ENCODE measurements at places on chromosomes 12 and 14.

- no peak for DNase-seq
Observed at GRCh38 chr12:65808580-65808979, 15.7 kb upstream of the HMGA2 start.

- DNase-seq = no peak
Observed at GRCh38 chr12:7242176-7243101, 53.0 kb downstream of the PEX5 start.

GRCh38 chr12:3295646-3296408 is 195.2 kb upstream of the PRMT8 start:
- DNase-seq = no peak

DNA sequence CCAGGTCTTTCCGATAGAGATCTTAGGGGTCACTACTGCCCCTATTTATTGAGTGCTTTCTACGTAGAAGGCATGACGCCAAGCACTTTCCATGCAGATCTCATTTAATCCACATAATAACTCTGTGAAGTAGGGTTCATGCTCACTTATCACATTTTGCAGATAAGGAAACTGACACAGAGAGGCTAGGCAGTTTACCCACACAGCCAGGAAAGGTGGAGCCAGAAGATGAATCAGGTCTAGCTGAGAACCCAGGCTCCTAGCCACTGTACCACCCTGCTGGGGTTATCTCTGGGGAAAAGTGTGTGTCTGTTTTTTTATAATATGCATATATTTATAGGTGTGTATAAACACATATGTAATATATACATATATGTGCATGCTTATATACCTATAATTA is 83.6 kb downstream of the KSR2 start:
- DNase-seq = no peak

DNA sequence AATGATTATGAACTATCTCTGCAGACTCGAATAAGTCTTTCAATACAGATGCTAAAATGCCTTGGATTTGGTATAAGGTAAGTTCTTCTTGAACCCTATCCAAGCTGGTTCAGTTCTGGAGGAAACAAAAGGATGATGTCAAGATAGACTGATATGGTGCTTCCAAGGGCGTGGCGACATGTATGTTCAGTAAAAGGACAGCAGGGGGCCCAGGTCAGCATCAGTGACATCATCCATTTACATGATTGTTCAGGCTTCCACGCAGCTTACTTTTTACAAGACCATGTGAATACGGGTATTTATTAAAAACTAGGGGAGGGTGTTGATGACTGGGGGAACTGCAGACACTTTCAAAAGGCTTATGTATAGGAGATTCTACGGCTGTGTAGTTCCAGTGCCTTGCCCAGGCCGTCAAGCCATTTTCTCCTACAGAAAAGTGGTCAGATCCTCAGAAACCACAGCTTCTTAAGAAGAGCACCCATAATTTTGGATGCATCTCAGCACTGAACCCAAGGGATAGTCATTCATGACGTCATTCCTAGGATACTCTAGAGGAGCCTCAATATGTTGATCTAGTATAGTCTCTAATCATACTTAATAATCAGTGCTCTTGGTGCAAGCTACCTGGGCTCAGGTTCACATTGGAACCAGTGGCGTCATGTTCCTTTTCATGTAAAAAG is 527.7 kb downstream of the FUT8 start:
- DNase-seq = no peak

GRCh38 chr12:66755727-66756395 is 77.0 kb upstream of the GRIP1 start:
- no peak for DNase-seq

GRCh38 chr14:31930493-31931240 is 146.4 kb upstream of the ARHGAP5 start:
- no peak for DNase-seq

- DNase-seq = no peak
Observed at GRCh38 chr14:74240794-74241651, 1.8 kb downstream of the VSX2 start.

GRCh38 chr14:38122241-38122640 is 85.5 kb upstream of the SSTR1 start:
- no peak for DNase-seq

GRCh38 chr14:65412856-65413738 is 567 bp downstream of the FUT8 start:
- DNase-seq = no peak

- no peak for DNase-seq
Observed at GRCh38 chr12:92701441-92701840, 1.3 kb upstream of the PLEKHG7 start.

DNA sequence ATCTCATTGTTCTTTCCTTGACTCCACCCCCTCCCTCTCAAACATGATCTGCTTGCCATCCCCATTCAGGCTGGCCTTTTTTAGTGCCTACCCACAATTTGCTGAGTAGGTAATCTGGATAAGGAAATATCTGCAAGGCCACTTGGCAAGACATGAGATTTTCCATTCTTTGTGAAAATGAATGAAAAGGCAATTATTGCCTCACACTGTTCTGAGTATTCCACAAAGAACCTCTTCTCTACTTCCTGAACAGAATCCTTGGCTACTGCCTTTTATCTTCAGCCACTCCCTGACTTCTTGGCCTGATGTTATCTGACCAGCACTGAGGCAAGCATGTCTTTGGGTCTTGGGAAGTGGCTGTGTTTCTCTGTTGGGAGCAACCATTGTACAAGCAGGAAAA is 263.2 kb upstream of the ATP2B1 start:
- no peak for DNase-seq

- DNase-seq = no peak
Observed at GRCh38 chr12:113105606-113106271, 29.8 kb downstream of the RASAL1 start.

DNA sequence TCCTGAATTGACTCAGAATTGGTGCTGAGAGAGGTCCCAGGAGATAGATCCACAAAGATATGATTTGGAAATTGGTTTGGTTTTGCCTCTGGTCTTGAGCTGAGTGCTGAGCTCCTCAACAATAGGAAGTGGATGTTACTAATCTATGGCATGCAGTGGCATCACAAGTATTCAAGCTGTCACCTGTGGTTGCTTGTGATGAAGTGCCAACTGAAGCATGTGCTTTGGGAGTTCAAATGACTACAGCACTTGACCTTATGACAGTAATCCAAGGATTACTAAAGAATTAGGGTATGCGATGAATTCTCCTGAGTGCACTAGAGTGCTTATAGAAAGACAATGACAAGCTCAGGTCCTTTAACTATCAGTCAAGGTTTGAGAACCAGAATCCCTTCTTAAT is 406.2 kb downstream of the NOVA1 start:
- no peak for DNase-seq

- no peak for DNase-seq
Observed at GRCh38 chr14:103499709-103500108, 22.9 kb downstream of the CKB start.

GRCh38 chr14:57712102-57712501 is 153.8 kb downstream of the SLC35F4 start:
- DNase-seq = no peak

DNA sequence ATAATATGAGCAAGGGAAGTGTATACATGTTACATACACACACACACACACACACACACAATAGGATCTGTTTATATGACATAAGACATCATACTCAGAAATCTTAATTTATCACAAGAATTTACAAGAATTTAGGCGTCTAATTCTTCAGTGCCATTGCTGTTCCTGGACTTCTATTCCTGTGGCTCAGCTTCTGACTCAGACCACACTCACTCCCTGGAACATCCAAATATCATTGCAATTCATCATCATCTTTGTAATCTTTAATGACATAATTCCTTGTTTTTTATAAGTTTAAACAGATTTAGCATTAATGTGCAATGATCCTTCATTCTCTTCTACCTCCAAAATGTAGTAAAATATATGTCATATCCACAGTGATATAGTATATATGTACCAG is 544.2 kb downstream of the FOXG1 start:
- DNase-seq = no peak

- DNase-seq = no peak
Observed at GRCh38 chr12:114194956-114195355, 211.0 kb downstream of the TBX5 start.

- no peak for DNase-seq
Observed at GRCh38 chr12:127162307-127162706, 1104.7 kb upstream of the TMEM132C start.

- no peak for DNase-seq
Observed at GRCh38 chr12:129771238-129771637, 132.6 kb downstream of the TMEM132D start.

- DNase-seq = no peak
Observed at GRCh38 chr12:15629108-15629507, 160.1 kb downstream of the EPS8 start.

Measured in cortex of kidney (tissue), 1 donor.